ENCODE measurements at places on chromosomes 2 and 18.

DNA sequence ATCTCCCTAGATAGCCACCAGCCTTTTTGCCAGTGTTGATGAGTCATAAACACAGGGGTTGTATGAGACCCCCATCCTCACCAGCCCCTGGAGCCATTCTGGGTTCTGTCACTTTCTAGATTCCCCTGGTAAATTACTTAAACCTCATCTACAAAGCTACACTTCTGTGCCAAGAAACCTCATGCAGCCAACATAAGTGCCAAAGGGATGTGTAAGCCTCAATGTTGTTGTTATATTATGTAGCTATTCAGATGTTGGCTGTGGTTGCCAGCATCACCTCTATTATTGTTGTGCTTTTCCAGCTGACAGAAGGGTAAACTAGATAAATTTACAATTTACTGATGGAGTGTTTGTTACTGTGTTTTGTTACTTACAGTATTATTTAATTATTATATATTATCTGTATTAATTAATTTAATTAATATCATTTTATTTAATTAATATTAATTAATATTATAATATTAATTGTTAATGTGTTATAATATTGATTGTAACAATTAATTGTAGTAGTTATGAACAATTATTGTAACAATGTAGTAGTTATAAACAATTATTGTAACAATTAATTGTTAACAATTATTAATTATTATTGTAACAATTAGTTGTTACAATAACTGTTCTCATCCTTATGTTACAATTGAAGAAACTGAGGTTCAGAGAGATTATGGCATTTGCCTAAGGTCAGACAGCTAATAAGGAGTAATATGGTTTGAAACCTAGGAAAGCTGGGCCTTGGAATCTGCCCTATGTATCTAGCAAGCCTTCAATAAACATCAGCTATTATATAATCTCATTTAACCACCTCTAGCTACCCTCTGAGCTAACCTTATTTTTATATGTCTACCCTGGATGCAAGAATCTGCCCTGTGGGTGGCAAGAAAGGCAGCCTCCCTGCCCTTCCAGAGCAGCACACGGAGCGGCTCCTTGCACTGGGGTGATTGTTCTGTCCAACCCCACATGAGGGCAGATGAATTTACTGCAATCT, 36.1 kb downstream of the PSTPIP2 start:
- DNase-seq, result no peak

GRCh38 chr2:160220545-160221009, 20.5 kb upstream of the ITGB6 start:
- no peak for DNase-seq

DNA sequence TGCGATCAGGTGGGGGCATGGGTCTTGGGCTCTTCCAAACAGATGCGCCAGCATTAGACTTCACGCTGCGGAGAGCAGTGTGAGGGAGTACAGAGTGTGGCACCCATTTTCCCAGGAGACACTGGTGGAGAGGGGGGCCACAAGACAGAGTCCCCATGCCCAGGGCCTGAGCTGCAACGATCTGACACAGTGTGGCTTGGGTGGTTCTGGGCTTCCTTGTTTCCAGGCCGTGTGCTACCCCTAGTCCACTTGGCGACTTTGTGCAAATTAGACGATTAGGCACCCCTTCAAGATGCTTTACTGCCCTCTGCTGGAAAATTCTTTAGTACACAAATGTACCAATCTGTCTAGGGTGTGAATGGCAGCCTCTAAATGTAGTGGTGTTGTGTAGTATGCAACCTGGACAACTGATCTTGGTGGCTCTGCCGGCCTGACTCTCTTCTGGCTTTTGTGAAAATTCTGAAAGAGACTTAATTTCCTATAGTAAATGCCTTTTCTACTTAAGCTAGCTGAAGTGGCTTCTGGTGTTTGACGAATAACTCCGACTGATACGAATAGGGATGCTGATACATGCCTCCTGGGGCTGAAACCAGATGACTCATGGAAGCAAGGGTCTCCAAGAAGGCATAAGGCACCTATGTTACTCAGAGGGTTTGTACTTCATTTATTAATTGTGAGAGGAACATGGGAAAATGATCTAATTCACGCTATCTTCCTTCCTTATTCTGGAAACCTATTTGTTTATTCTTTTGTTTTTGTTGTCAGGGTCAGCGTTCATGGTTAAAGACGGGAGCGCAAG, 92.3 kb upstream of the SMAD2 start:
- DNase-seq, result no peak

- no peak for DNase-seq
These were observed 55.7 kb downstream of the LOXHD1 start for GRCh38 chr18:46601141-46601805.

Data from NCI-H1048 (cell line).